ENCODE measurements at places on chromosomes 5 and 9.

GRCh38 chr9:69325409-69326212 is 596 bp downstream of the ENTREP1 start:
- no peak for DNase-seq

DNA sequence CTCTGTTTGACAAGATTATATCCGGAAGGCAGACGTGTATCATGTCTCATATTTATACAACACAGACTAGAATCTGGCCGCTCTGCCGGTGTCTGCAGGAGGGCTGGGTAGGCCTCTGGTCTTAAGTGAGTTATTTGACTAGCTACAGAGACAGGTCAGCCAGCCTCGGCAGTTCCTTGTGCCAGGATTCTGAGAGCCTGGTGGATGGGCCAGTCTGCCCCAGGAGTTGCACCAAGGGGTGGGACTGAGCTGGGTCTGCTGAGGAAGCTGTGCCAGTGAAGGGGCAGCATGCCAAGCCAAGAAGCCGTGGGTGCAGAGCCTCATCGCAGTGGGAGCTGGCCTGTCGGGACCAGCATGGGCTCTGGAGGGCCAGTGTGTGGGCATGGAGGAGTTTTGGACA is 7.1 kb downstream of the SNX18 start:
- no peak for DNase-seq

GRCh38 chr9:87567001-87567400 is 69.3 kb downstream of the DAPK1 start:
- DNase-seq = no peak

DNA sequence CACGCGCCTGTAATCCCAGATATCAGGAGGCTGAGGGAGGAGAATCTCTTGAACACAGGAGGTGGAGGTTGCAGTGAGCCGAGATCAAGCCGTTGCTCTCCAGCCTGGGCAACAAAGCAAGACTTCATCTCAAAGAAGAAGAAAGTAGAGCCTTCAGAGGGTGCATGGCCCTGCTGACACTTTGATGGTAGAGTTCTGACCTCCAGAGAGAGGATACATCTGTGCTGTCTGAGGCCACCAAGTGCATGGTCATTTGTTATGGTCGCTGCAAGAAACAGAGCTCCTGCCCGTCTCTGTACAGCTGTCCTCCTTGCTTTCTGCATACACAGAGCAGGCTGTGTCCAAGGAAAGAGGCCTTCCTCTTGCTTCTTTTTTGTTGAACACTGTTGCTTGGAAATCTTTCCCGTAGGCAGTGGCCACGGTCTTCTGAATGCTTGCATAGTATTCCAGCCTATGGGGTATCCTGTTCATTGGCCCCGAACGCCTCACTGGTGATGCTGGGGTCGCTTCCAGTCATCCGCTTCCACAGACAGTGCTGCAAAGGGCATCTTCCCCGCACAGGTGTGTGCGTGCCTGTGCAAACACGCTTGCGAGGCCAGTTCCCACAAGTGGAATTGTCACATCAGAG is 36.8 kb upstream of the UNC5A start:
- DNase-seq = no peak

DNA sequence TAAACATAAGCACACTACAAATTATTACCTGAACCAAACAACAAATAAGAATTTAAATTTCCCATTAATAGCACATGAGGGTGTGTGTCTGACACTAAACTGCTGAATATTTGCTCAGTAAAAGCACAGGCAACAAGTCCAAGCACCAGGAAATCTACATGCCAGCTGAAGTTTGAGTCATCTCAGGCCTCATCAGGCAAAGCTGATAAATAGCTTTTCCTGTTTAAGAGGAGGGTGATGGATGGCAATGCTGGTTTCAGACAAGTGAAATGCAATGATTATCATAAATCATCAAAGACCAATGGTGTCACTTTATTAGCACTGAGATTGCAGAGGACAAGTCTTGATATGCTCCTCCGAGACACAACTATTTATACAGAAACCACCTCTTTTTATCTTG is 1668.0 kb upstream of the C9orf72 start:
- DNase-seq = no peak

GRCh38 chr9:10112070-10112469 is 500.7 kb downstream of the PTPRD start:
- no peak for DNase-seq

GRCh38 chr5:115873392-115873791 is 31.7 kb downstream of the AP3S1 start:
- DNase-seq = no peak

DNA sequence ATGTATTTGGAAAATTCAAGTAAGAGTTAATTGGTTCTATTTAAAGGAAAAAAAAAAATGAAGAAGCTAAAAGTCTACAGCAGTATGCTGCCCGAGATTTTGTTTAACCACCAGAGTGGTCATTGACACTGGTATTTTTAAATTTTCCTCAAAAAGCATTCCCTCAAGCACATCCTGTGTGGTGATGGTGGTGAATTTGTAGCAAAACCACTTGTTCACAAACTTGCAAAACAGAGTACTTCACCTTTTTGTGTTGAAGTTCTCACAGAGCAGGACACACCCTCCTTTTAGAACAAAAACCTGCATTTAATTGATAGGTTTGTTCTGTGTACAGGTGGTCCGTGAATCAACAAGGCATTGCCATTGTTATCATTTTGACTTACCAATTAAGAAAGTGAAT is 374.2 kb downstream of the EFNA5 start:
- DNase-seq = no peak

- DNase-seq = no peak
These were observed 467.3 kb downstream of the ENC1 start for GRCh38 chr5:74173241-74173640.

DNA sequence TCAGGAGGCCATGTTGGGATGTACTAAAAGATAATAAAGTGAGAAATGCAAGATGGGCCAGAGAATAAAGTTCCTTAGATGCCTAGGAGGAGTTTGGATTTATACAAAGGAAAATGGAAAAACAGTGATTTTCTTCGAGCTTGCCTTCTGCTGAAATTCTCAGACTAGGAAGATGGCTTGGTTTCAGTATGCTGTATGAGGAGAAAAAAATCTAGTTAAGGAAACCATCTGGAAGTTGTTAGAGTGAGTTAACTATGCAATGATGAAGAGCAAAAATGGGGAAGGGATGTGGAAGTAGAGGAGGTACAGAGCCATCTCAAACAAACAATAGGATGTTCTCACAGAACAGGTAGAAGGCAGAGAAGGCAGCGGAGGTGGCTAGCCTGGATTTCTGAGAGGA is 162.9 kb upstream of the FTMT start:
- no peak for DNase-seq

- DNase-seq = no peak
These were observed 57.1 kb upstream of the NMUR2 start for GRCh38 chr5:152462021-152462721.

DNA sequence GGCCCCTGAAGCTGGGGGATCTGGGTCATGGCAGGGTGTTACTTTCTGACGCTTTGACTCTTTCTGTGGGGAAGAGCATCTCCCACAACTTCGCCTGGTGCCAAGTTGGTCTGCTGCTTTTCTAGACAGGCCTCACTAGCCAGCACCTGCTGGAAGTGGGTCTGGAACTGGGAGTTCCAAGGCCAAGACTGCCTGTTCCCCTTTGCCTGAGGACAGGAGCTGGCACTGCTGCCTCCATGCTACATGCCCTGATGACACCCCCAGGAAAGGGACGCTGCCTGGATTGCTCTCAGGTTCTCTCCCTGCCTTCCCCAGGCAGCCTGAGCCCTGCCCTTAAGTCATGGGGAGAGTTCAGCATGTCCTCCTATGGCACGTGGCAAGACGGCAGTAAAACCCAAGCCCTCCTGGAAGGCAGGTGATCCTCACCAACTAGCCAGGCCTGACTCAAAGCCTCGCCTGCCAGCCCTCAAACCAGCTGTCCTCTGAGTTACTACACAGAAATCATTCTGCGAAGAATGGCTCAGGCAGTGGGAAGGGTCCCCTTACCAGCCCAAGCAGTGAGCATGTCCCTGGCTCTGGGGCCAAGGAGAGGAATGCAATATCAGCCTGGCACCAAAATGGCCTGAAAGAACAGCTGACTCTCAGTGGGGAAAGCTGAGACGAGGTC is 35.8 kb downstream of the SEC61B start:
- no peak for DNase-seq

DNA sequence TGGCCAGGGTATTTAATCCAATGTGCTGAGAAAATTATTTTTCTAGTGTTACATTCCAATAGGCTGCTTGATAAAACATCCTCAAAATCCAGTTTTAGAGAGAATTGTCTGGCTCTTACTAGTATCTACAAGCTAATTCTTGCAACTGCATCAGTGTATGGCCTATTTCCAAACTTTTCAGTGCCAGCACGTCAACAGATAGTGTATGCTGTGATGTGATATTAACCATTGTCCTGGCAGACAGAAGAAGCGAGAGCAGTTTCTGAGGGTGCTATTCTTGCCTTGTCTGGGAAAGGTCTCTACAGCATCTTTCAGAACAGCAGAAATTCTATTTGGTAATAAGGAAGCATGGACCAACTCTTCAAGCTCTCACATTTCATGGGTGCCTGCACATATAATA is 174.2 kb upstream of the CDH12 start:
- no peak for DNase-seq

DNA sequence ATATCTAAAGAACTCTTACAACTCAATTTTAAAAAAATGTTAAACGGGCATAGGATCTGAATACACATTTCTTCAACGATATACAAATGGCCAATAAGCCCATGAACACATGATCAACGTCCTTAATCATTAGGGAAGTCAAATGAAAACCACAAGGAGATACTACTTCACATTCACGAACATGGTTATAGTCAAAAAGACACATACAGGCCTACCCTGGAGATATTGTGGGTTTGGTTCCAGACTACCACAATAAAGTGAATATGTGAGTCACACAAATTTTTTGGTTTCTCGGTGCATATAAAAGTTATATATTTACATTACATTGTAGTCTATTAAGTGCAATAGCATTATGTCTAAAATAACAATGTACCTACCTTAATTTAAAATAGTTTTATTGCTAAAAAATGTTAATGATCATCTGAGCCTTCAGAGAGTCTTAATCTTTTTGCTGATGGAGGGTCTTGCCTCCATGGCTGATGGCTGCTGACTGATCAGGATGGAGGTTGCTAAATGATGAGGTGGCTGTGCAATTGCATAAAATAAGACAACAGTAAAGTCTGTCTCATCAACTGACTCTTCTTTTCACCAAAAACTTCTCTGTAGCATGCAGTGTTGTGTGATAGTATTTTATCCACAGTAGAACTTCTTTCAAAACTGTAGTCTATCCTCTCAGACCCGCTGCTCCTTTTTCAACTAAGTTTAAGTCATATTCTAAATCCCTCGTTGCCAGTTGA is 15.1 kb downstream of the AK3 start:
- DNase-seq = no peak

GRCh38 chr5:155605920-155606319 is 592.4 kb downstream of the KIF4B start:
- no peak for DNase-seq

- no peak for DNase-seq
These were observed 123.5 kb downstream of the SCAMP1 start for GRCh38 chr5:78483809-78484521.

GRCh38 chr5:59005934-59006701 is 423.2 kb downstream of the RAB3C start:
- DNase-seq = no peak

GRCh38 chr9:110768886-110769285 is 100.3 kb downstream of the MUSK start:
- DNase-seq = no peak

DNA sequence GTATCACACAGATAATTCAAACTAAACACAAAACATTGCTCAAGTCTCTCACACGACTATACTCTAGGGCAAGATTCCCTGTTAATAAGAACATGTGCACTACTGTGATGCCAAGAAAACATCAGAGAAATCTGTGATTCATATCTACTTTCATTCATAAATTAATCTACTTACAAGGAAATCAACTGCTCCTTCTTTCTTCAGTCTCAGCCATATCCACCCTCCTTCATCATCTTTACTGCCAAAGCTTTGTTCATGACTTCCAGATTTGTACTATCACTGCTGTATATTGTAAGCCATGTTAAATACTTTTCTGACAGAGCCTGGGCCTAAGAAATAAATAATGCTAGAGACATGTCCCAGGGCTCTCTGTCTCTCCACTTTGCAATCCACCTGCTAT is 35.1 kb downstream of the CTNNAL1 start:
- DNase-seq = no peak

DNA sequence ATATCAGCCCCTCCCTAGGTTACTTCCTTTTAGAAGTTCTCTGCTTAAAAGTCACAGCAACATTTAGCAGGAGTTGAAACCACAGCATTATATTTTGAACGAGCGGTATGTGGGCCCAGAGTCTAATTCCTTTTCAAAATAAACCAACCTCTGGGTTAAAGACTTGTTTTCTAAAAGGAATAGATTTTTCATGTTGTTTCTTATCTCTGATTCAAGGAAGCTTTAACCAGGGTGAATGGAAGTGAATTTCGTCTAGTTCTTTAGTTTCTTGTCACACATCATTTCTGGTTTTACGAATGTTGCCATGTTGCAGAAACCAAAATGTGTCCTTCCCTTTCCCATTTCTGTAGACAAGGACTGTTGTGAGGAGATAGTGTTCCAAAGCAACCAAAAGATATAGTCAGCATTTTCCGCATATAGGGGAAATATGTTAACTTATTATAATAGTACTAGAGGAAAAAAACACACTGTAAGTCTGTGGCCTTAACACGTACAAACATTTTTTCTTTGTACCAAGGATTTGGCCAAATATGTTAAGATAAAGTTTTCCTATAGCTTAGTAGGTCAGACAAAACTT is 142.4 kb downstream of the PCSK5 start:
- no peak for DNase-seq

DNA sequence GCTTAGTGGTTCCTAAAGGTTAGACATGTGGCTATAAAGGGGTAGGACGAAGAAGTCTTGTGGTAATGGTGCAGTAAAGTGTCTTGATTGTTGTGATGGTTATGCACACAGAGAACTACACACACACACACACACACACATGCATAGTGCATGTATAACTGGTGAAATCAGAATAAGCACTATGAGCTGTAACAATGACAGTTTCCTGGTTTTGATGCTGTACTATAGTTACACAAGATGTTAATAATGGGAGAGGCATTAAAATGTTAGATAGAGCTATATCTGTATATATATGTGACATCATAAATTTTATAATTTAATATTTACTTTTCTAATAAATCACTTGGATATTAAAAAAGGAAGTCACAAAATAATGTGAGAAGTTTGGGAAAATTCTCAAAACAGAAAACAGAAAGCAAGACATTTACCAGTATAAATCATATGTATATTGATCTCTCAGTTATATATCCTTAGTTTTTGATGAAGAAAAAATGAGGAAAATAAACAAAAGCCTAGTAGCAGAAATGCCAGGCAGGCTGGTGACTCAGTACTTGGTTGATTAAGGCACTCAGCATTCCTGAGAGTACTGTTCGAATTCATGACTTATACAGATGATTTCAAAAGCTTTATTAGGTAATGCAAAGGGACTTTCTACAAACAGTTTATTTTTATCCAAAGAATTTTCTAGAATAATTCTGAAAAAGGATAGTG is 350.5 kb upstream of the DAB2 start:
- no peak for DNase-seq

GRCh38 chr9:131370638-131371037 is 23.2 kb upstream of the PRRC2B start:
- DNase-seq = no peak

GRCh38 chr5:158642879-158643278 is 456.8 kb downstream of the EBF1 start:
- no peak for DNase-seq

- DNase-seq = no peak
These were observed 108.4 kb downstream of the KCNIP1 start for GRCh38 chr5:170612256-170612678.
